Suppressor macrophage (primary cell): ENCODE measurements at places on chromosomes 3 and 15.
A peak's percentile ranks its signal among the peaks of the same experiment; 100 is the strongest.

DNA sequence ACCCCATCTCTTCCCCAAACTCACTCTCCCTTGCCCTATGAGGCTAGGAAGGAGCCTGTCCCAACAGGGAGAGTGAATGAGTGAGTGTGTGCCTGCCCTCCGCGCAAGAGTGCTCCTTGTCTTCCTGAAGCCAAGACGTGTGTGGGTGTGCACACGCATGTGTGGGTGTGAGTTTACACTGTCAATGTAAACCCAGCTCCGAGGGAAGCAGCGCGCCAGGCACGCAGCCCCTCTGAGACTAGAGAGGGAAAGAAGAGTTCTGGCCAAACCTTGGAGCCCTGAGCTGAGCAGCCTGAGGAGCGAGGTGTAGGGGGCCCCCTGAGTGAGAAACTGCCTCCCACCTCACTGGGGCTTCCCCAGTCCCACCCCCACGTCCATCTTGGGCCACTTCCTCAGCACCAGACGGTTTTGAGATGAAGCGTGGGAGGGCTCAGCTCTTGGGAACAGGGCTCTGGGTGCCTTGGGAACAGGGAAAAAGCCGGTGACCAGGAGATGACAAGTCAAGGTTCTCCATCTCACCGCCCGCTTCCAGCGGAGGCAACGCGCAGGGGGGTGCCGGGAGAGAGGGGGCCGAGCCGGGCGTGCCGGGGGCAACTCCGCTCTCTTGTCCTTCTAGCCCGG lies 5.1 kb downstream of the MECOM start:
- peak; percentile 71 for DNase-seq

DNA sequence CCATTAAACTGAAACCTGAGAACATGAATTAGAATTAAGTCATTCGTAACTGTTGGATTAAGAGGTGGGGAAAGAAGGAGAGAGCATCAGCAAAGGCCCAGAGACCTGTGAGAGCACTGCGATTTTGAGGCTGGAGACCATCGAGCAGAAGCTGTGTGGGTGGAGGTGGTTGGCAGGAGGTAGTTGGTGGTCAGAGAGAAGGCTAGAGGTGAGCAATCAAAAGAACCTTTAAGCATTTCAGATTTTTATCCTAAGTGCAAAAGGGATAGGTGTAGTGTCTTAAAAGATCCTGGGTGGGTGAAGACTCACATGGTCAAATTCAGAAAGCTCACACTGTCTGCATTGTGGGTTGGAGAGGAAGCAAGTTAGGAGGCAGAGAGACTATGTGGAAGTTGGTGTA lies 65.1 kb upstream of the TEX264 start:
- peak; percentile 8 for DNase-seq

- DNase-seq = no peak
These were observed 302.1 kb upstream of the STT3B start for GRCh38 chr3:31230425-31231223.

DNA sequence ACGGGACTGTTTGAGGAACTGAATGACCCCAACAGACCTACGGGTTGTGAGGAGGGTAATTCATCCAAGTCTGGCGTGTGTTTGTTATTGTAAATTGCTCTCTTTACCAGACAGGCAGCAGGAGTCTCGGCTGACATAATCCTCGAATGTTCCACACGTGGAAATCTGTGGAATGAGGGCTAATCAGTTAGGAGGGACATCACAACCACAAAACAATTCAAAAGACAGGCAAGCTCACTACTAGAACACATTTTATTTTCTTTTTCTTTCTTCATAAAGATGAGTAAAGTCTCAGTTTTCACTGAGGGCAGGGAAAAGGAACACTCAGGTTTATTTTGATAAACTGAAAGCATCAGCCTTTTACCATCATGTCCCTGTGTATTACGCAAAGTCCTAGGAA lies 53.8 kb downstream of the GRK7 start:
- no peak for DNase-seq

GRCh38 chr3:46460051-46460450 lies 4.7 kb downstream of the LTF start:
- no peak for DNase-seq

DNA sequence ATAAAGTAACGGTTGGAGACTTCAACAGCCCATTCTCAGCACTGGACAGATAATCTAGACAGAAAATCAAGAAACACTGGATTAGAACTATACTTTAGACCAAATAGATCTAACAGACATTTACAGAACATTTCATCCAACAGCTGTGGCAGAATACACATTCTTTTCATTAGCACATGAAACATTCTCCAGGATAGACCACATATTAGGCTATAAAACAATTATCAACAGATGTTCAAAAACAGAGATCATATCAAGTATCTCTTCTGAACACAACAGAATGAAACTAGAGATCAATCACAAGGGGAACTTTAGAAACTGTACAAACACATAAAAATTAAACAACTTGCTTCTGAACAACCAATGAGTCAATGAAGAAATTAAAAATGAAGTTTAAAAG lies 133.3 kb downstream of the ADAM10 start:
- no peak for DNase-seq

- DNase-seq = no peak
These were observed 8.3 kb downstream of the ANXA2 start for GRCh38 chr15:60389261-60390077.

DNA sequence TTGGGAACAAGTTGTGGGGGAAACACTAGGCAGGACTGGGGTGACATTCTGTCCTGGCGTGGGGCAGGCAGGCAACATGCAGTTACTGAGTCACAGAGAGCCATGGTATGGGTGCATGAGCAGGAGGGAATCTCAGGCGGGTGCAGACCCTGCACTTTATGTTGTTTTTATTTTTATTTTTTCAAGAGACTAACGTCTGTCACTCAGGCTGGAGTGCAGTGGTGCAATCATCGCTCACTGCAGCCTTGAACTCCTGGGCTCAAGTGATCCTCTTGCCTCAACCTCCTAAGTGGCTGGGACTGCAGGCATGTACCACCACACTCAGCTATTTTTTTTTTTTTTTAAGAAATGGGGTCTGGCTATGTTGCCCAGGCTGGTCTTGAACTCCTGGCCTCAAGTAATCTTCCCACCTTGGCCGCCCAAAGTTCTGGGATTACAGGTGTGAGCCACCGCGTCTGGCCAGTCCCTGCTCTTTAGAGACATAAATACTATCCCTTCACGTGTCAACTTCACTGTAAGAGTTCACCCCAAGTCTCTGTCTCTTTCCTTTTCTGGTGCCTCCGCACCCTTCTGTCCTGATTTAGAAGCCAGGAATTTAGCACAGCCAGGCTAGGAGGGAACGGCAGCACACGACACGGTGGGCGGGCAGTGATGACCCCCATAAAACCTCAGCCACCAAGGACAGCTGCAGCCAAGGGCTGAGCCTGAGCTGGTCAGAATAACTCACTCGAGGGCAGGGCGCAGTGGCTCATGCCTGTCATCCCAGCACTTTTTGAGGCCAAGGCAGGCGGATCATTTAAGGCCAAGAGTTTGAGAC lies 72.8 kb upstream of the IQSEC1 start:
- no peak for DNase-seq

DNA sequence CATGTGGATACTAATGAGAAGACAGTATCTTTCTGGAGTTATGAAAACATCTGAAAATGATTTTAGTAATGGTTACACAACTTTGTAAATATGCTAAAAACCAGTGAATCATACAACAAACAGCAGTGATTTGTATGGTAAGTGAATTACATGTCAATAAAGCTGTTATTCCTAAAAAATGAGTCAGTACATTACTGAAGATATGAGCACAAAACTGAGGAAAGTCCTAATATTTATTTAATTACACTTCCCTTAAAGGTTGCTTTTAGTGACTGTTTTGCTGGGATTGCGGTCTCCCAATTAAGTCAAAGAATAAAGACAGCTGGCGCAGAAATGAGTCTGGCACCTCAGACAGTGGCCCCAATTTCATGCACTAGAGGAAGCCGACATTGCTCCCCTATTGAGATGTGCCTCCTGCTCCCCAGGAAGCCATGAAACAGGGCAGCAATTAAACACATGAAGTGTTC lies 50.9 kb upstream of the FSIP1 start:
- DNase-seq = no peak

DNA sequence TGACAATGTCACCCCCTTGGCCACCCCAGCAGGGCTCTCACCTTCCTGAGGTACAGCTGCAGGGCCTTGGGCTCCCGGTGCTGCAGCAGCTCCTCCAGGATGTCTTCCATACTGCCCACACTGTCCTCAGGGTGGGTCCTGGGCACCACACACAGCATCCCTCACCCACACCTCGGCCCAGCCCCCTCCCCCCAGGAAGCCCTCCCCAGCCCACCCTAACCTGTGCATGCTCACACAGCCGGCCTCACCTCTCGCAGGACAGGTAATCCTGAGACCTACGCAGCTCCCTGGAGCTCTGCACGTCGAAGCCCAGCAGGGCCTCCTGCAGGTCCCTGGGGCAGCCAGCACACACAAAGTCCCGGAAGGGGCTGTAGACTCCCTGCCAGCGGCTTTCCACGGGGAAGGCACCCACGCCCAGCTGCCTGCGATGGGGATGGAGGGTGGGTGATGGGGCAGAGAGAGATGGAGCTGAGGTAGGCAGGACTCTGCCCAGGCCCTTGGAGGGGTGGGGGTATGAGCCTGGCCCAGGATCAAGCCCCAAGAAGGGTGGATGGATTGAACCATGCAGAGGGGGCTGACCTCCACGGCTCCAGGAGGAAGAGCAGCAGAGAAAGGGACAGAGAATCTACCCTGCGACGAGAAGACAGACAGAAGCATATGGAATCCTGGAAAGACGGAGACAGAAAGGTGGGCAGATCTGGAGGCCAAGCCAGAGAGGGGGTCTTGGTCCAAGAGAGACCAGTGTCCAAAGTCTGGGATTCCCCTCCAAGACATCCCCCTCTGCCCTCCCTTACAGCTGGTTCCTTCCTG lies 16.7 kb downstream of the ALS2CL start:
- no peak for DNase-seq

DNA sequence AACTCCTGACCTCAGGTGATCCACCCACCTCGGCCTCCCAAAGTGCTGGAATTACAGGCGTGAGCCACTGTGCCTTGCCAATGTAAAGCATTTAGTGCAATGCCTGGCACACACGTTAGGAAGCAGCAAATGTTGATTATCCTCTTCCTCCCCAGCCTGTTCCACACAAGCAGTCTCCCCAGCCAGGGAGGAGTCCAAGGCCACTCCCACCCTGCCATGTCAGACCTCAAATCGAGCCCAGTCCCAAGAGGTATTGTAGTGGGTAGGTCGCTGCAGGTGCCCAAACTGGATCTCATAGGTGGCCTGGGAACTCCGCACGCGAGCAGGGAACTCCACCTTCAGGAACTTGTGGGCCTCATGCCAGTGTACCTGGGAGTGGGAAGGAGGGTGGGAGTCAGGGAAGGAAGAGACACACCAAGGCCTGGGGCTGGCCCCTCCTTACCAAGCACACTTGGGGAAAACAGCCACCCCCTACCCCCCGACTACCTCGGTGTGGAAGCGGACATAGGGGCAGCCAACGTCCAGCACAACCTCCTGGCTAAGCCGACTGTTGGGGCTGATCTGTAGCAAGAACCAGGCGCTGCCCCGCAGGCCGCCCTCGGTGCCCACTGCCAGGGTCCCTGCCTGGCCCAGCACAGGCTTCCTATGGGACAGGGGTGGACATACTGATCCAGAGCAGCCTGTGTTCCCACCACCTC lies 10.3 kb downstream of the MAN2C1 start:
- no peak for DNase-seq

- no peak for DNase-seq
These were observed 141.1 kb downstream of the XXYLT1 start for GRCh38 chr3:195129644-195130492.

DNA sequence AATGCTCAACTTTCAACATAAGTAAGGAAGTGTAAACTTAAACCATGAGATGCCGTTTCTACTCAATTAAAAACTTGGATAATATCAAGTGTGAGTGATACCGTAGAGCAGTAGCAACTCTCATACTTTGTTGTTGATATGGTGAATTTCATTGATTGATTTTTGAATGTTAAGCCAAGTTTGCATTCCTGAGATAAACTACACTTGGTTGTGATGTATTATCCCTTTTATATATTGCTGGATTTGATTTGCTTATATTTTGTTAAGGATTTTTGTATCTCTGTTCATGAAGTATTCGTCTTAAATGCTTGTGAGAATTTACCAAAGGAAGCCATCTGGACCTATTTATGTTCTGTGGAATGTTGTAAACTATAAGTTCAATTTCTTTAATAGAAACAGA lies 21.7 kb downstream of the SLMAP start:
- no peak for DNase-seq

GRCh38 chr3:8529181-8529637 lies 27.6 kb downstream of the LMCD1 start:
- DNase-seq = no peak

DNA sequence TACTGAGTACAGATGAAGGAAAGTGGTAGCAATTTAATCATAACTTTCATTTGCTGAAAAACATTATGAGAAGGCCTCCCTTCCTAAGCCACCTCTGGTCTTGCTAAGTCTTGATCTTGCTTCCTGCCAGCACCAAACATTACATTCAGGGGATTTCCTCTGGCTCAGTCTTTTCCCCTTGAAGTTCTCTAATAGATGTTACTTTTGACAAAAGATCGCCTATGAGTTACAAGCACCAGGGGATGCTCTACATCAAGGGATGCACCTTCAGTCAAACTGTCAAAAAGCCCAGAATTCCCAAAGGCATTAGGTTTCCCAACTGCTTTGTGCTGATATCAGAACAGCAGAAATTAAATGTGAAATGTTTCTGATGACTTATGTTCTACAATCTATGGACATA lies 47.3 kb downstream of the AQP9 start:
- no peak for DNase-seq

DNA sequence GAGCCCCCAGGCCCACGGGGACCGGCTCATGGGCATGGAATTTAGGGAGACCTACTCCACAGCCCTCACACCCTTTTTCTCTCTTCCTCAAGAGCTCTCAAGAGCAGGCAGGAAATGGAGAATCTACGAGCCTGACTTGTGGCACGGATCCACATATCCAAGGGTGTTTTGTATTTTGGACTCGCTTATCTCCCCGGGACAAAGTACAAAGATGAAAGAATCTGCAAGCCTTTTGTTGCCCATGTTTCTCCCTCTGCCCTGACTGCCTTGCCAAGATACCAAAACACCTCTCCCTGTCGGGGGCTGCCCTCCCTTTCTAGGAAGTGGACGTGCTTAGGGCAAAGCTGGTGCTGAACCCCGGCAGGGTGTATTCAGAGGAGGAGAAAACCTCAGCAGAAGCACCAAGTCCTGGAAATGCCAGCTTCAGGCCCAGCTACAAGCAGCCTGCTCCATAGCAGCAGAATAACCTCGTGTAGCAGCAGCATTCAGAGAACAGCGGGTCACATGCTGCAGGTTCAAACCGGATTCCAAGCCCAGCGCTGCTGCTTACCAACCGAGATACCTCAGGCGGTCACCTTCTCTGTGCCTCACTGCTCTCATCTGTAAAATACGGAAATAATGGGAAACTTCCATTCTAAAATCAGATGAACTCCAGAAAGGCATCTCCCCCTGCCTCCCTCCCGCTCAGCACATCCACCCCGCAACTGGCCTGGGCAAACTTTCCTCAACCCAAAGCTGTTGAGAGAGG lies 35.2 kb downstream of the DNASE1L3 start:
- no peak for DNase-seq

- DNase-seq = no peak
These were observed 186.6 kb upstream of the NSMCE3 start for GRCh38 chr15:29456255-29456654.

GRCh38 chr3:40739971-40740370 lies 215.2 kb downstream of the ZNF621 start:
- no peak for DNase-seq
